ENCODE measurements at places on chromosomes 3 and 15.

- DNase-seq: no peak
Measured at GRCh38 chr3:187257992-187258692, 33.4 kb downstream of the MASP1 start.

GRCh38 chr3:86554383-86554782, 436.6 kb downstream of the VGLL3 start:
- no peak for DNase-seq

DNA sequence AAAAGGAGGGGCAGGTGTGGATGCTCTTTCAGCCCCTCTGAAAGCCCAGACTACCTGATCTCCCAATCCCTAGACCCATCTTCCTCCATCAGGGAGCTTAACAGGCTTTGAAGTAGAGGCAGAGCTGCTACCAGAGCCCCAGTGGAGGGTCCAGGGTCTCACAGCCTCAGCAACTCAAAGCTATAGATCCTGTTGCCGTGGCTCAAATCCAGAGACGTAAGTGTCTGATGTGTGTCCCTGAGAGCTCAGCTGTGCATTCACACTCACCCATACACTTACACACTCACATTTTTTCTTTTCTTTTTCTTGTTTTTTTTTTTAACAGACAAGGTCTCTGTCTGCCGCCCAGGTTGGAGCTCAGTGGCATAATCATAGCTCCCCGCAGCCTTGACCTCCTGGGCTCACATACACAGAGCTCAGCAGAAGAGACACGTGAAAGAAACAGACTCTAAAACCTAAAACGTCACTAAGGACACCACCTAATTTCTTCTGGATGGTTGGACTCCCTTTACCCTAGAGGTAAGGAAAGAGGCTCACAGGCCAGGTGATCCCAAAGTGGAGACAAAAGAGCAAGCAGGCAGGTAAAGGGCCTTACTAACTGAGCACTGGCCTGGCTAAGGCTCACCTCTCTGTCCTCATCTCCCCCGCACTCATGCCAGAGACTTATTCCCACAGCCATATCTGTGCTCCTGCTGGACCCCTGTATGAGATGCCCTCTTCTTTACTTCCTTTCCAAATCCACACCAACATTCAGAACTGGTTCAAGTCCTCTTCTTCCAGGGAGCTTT, 80.7 kb downstream of the SCN11A start:
- no peak for DNase-seq

- no peak for DNase-seq
Measured at GRCh38 chr3:122923611-122924010, 104.0 kb downstream of the SEMA5B start.

- no peak for DNase-seq
Measured at GRCh38 chr3:190485830-190486532, 27.9 kb upstream of the IL1RAP start.

DNA sequence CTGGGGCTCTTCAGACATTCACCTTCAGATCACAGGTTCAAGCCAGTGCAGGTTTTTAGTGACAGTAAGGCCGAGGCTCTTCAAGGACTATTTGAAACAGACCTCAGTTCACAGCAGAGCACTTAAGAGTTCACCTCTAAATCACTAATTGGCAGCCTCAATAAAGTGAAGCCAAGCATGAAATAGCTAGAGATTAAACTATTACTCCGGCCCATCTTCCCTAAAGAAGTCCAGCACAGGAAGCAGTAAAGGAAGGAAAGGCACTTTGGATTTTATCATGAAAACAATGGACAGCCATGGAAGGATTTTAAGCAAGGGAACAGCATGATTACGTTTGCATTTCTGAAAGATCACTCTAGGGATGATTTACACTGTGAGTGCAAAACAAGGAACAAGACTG, 27.6 kb upstream of the ARL6 start:
- no peak for DNase-seq

DNA sequence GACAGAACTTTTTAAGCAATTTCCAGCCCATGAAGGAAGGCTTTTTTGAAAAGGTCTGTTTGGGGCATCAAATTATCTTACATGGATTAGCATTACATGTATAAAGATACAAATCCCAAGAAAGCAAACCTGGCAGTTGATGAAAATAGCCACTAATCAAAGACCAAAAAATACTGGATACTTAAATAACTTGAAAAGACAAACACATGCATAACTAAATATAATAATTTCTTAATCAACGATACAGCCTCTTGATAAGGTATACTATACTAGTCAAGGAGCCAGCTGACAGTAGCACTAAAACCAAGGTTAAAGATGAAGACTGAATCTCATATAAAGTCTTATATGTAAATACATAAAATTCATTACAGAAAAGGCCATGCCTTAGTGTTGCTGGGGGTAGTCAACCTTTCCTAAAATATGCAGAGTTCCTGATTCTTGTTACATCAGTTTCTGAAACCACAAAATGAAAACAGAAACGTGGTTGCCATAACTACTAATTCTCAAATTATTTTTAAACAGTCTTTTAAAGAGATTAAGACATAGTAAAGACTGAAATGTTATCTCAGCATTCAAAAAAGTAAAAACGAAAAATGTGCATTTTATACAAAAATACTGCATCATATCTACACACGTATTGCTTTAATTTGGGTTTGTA, 2.0 kb downstream of the ANKRD28 start:
- no peak for DNase-seq

DNA sequence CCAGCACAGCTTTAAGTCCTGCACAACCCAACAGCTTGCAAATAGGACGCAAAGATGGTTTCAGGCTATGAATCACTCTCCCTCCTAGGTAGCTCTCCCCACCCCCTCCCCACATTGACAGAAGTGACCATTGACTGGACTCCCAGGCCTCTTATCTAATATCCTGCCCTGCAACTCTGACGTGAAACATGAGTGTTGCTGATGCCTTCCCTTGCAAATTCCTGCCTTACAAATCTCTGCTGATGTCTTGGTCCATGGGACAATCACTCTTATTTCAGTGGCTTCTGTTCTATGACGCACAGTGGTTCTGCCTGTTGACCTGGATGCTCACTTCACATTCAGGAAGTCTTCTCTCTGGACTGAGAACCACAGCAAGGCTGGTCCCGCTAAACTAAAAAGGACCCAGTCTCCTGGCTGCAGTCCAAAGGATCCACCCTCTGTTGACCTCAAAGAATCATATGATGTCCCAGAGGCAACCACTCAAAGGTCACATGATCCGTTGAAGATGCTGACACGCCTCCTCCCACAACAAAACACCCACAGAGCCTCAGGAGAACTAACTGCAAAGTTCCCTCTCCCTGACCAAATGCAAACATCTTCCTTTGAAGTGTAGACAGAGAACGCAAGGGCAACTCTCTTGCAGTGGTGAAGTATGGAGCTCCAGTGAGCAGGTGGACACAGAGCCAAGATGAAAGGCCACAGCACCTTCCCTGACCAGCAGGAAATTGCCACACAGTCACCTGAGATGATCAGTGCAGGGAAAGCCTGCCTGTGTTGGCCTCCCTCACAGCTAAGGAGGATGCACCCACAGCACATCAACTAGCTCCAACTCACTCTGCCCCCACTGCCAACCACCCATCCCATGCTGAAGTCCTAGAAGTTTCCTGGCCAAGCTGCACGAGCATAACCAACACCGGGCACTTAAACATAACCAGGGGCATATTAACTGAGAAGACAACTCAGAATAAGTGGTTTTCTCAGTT, 112.3 kb downstream of the ADAMTS17 start:
- DNase-seq: no peak

GRCh38 chr3:52055537-52056351, 627 bp downstream of the DUSP7 start:
- no peak for DNase-seq

GRCh38 chr3:45029661-45030060, 3.6 kb downstream of the CLEC3B start:
- no peak for DNase-seq

DNA sequence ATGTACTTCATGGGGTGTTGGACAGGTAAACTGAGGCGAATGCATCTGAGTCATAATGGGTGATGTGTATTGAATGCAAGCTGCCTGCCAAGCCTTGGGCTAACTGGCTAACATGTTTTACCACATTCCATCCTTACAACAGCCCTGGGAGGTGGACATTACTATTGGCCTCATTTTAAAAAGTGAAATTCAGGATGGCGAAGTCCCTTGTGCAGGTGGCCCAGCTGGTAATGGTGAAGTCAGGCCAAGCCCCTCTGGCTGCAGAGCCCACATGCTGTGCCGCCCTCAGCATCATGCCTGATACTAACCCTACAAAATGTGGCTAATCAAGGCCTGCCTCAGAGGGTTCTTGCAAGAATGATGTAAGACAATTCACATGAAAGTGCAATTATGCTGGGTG, 60.0 kb upstream of the CHD2 start:
- no peak for DNase-seq

- no peak for DNase-seq
Measured at GRCh38 chr3:16890597-16891333, 6.0 kb downstream of the PLCL2 start.

GRCh38 chr3:195082811-195083210, 188.1 kb downstream of the XXYLT1 start:
- DNase-seq: no peak

GRCh38 chr15:74920456-74920855, 13.8 kb upstream of the FAM219B start:
- no peak for DNase-seq

- no peak for DNase-seq
Measured at GRCh38 chr15:27165590-27165989, 194.6 kb downstream of the GABRG3 start.

GRCh38 chr3:113035387-113035982, 44.7 kb downstream of the GTPBP8 start:
- DNase-seq: no peak

DNA sequence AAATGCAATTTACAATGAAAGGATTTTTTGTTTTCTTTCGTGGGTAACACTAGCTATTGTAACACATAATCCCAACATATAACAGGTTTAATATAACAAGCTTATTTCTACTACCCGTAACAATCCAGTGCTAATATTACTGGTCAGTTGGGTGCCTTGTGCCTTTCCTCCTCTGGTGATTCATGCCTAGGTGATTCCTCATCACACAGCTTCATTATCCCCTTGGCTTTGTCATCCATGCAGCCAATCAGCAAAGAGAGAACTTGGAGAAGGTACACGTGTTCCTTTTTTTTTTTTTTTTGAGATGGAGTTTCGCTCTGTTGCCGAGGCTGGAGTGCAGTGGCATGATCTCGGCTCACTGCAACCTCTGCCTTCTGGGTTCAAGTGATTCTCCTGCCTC, 30.7 kb downstream of the CHST14 start:
- no peak for DNase-seq

- DNase-seq: no peak
Measured at GRCh38 chr3:62201438-62202035, 171.8 kb downstream of the FEZF2 start.

- DNase-seq: no peak
Measured at GRCh38 chr15:56959318-56959648, 40.8 kb downstream of the TCF12 start.

- no peak for DNase-seq
Measured at GRCh38 chr3:46565607-46566039, 479 bp downstream of the LRRC2 start.

DNA sequence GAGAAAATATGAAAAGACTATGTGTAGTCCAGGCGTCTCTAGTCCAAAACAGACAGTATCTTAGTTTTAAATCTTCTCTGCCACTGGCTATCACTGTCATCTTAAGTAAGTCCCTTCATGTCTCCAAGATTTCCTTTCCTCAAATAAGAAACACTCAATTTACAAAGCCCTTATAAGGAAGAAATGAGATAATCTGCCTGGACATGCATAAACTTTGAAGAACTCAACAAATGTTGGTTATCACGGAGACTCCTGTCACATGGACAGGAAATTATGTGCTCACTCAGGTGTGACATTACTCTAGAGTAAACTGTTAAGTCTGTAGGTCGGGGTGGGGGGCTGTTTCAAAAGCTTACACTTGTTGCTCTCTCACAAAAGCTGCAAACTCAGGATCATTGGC, 91.9 kb downstream of the IMPG2 start:
- DNase-seq: no peak

DNA sequence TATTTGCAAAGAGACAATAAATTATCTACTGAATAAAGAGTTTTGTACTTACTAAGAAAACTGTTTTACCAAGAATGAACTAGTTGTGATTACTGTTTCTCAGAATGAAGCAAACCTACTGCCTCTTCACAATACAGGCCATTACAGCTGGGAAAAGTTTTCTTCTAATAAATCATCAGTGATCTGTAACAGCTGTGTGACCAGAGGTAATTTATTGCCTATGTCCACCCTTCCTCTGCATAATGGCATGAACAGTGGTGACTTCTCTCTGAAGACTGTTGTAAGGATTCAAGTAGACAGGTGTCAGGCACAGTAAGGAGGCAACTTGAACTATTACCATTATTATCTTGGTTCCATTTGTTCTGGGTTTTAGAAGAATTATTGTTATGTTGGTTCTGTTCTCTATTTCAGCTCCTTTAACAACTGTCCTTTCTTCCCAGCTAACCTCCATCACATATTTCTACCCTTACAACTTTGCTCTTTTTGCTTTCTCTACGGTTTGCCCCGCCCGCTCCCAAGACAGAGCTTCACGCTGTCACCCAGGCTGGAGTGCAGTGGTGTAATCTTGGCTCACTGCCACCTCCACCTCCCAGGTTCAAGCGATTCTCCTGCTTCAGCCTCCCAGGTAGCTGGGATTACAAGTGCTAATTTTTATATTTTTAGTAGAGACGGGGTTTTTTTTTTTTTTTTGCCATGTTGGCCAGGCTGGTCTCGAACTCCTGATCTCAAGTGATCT, 51.5 kb downstream of the PRKAR2A start:
- DNase-seq: no peak

DNA sequence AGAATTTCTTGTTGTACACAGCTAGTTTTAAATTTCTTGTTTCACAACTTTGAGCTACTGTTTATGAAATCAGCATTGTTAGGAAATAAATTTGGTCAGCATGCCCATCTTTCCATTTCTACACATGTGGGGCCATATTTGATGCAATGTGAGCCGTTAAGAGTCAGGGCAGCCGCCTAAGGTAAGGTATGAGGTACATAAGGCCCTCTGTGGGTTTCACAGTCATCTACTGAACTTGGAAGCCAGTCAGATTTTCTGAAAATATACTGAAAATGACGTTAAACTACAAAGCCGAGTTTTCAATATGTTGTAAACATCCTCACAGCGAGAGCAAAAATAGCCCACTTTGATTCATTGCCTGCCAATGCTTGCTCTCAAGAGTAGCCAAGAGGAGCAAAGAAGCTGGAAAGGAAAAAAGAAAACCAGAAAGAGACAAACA, 94.7 kb upstream of the PDZRN3 start:
- no peak for DNase-seq

GRCh38 chr3:182632077-182632393, 161.3 kb upstream of the ATP11B start:
- DNase-seq: no peak

DNA sequence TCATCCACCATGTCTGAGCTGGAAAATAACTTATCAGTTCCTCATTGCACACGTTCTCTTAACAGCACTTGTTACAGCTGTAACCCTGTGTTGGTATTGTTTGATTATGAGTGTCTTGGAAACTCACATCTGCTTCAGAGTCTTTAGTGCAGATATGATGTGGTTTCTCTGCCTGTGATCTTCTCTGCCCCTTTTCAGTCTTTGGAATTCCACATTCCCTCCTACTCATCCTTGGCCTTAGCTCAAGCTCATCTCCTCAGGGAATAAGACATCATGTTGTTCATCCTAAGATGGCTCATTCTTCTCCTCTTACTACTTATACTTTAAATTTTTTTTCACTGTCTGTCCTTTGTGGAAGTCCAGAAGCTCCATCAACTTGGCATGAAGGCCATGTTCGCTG, 77.7 kb downstream of the SYNPR start:
- no peak for DNase-seq

GRCh38 chr15:85652457-85652856, 142.3 kb downstream of the KLHL25 start:
- DNase-seq: no peak

GRCh38 chr3:42025370-42026138, 63.7 kb upstream of the ULK4 start:
- DNase-seq: no peak

Data from stimulated activated CD8-positive, alpha-beta memory T cell treated with anti-CD3 and anti-CD28 coated beads, Interleukin-7, amount 100 ng/mL, for 1 hour (primary cell).